ENCODE measurements at places on chromosomes 4 and X. TPM values are rescaled to one million over a fixed set of nuclear protein-coding genes. Genes with fewer than 3 reads are reported as not detected.

Gene CDKL2
- 2.4 TPM for total RNA-seq

Gene PRMT9
- total RNA-seq = 7.8 TPM

Gene STAP1
- total RNA-seq = 0.75 TPM

Gene EDA2R
- total RNA-seq = 1.9 TPM

Gene SYP
- 1.9 TPM for total RNA-seq

Gene LRAT
- 11.7 TPM for total RNA-seq

Gene RAI2
- 45.7 TPM for total RNA-seq

Gene LIAS
- 14.7 TPM for total RNA-seq

Gene FOXR2
- total RNA-seq = not detected

Gene ADRA2C
- 6.4 TPM for total RNA-seq

Gene GPRIN3
- total RNA-seq = 15.2 TPM

Gene SATL1
- 0.06 TPM for total RNA-seq

Gene USP26
- not detected for total RNA-seq

Gene ADAMTS3
- 0.40 TPM for total RNA-seq

Gene NXF2B
- total RNA-seq = not detected

Gene F8A2
- not detected for total RNA-seq

Gene LANCL3
- total RNA-seq = 1.8 TPM

Gene MAGEA12
- not detected for total RNA-seq

Gene UGT8
- total RNA-seq = 72.8 TPM

Gene TEX11
- 0.14 TPM for total RNA-seq

Gene PABPC1L2A
- not detected for total RNA-seq

Data from mucosa of gallbladder (tissue), 1 donor.